RCC 7860 (cell line): ENCODE measurements at places on chromosomes 7 and 10.

GRCh38 chr7:39035156-39035555, 57.4 kb downstream of the POU6F2 start:
- no peak for DNase-seq

GRCh38 chr7:117251687-117252086, 71.2 kb downstream of the WNT2 start:
- DNase-seq: peak; percentile 65

DNA sequence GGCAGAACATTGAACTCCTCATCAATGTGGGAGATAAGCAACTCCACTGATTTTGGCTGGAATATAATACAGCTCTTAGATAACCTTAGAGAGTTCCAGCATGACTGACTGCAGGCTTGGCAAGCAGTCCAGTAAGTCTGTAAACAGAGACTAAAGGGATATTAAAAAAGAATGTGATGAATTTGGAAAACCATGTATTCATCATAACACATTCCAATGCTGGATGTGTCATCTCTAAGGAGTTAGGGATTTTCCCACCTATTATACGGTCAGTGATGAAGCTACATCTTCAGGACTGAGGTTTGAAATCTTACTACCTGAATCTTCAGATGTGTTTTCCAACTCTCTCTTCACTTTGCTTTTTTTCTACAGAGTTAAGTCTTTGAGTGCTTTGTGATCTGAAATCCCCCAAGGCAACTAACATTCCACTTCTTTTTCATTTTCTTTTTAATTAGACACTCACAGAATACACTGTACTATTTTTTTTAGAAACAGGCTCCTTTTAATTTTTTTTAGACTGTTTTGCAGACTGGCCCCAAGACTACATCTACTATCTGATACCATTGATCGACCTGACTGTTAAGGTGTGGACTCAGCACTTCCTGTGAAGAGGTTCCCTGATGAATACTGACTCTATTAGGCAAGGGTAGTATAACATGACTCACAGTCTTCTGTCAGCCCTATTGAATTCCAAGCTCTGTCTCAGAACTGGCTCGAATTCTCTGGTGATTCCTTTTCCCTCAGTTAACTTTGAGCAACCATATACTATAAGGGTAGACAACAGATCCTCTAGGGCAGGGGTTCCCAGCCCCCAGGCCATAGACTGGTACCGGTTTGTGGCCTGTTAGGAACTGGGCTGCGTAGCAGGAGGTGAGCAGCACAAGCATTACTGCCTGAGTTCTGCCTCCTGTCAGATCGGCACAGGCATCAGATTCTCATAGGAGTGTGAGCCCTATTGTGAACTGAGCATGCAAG, 678.2 kb downstream of the GRM8 start:
- peak; percentile 99 for DNase-seq

DNA sequence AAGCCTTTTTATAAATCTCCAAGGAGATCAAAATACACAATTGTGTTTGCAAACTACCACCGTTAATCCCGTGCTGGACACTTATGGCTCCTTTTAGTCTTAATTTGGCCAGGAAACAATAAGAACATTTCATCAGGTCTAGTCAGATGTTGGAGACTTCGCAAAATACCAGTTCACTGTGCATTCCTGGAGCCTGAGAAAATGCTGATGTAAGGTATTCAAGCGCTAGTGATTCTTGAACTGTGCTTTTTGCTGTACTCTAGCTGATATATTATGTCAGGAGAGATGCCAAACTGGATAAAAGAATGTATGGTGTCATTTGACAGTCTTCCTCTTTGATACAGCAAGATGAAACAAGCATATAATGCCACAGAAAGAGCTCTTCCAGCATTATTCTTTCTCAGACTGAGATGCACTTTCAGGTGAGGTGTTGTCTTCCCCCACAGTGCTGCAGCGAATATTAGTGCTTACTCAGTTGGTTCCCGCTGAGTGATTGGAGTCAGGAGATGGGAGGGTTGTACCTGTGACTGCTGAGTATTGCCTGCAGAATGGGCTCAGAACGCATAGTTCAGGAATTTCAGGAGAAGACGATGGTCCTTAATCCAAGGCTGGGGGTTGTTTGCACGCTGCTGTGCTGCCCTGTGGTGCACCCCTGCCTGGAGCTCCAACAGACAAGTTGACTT, 59.2 kb downstream of the OGDH start:
- DNase-seq: no peak
